Left cardiac atrium (tissue), 4 donors: ENCODE measurements at places on chromosomes 6 and 20. TPM values are rescaled to one million over a fixed set of nuclear protein-coding genes. Genes with fewer than 3 reads are reported as not detected.

- no peak for DNase-seq
Measured at GRCh38 chr6:44725070-44725469, 337.6 kb downstream of the CDC5L start.

DNA sequence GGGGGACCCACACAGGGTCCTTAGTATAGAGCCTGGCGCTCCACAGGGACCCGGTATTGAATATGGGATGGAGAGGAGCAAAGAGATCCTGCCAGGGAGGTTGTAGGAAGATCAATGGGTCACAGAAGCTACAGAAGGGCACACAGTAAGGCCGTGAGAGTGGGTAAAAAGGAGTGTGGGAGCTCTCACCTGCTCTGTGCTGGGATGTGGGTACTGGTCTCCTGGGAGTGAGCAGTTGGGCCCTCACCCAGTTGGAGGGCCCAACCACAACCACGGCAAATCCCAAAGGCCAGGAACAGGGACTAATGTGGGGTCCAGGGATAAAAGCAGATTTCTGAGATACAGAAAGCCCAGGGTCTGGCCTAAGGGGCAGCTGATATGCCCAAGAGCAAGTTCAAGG lies 73.4 kb upstream of the RNF24 start:
- DNase-seq: no peak

- no peak for DNase-seq
Measured at GRCh38 chr6:19024737-19025136, 637.6 kb downstream of the RNF144B start.

SCGN gene
- total RNA-seq: 1.4 TPM
